ENCODE measurements at places on chromosomes 3 and 15.

- DNase-seq = peak; percentile 2
Observed at GRCh38 chr3:70224337-70224736, 88.1 kb downstream of the MDFIC2 start.

DNA sequence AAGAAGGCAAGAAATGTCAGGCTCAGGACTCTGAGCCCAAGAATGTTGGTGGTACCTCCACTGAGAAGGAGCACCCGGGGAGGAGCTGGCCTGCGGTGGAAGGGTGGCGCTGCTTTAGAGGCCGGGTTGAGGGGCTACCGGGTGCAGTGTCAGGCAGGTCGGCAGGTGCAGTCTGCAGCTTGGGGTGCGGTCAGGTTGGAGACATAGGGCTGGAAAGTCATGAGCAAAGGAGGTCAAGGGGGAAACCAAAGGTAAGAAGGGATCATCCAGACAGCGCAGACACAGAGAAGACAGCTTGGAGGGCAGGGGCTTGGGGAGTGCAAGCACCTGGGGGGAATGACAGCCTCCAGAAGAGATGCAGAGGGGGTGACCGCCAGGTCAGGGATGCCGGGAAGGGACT is 274.4 kb upstream of the LYSMD4 start:
- no peak for DNase-seq

DNA sequence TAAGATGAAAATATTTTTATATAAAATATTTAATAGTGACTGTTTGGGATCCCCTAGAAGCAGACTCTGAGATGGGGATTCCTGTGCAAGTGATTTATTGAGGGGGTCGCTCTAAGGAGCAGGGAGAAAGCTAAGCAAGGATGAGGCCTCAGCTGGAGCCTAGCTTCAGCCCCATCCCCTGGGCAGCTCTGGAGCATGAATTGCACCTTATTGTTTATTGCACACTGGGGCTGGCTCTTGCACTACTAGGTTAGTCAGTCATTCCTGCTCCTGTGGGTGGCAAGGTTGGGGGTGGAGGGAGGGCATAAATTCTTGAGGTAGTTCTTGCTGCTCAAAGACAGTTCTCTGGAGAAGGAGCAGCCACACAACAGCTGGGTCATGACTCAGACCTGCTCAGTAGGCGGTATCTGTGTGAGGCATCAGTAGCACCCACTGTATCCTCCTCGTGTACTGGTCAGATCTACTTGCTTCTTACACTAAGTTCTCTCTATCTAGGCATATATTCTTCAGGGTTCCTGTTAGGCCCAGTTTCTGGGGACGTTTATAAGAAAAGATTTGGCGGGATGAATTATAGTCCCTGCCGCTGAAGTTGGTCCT is 27.2 kb upstream of the TNFSF10 start:
- DNase-seq = no peak

GRCh38 chr15:25858952-25859760 is 4.0 kb downstream of the ATP10A start:
- DNase-seq = no peak

GRCh38 chr3:156497326-156497725 is 57.6 kb downstream of the SSR3 start:
- no peak for DNase-seq

GRCh38 chr15:33616475-33616874 is 305.7 kb downstream of the RYR3 start:
- DNase-seq = no peak

GRCh38 chr3:158912188-158912587 is 110.3 kb downstream of the MFSD1 start:
- DNase-seq = no peak

- no peak for DNase-seq
Observed at GRCh38 chr3:196323691-196324090, 5.7 kb upstream of the DYNLT2B start.

DNA sequence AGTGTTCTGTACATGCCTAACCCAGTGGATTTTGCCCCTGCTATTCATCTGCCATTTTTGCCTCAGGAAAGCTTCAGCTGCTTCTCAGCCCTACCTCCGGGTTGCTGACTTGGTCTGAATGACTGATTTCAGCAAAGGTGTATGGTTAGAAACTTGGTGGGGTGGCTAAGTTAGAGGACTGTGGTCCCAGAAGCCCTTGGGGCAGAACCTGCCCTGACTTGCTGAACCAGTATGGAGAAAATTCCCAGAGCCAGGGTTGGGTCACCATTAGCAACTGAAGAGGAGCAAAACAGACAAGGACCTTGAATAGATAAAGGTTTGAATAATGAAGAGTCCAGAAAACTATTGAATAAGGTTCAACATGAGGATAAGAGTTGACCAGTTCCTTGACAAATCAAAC is 6.1 kb upstream of the WWTR1 start:
- DNase-seq = no peak

DNA sequence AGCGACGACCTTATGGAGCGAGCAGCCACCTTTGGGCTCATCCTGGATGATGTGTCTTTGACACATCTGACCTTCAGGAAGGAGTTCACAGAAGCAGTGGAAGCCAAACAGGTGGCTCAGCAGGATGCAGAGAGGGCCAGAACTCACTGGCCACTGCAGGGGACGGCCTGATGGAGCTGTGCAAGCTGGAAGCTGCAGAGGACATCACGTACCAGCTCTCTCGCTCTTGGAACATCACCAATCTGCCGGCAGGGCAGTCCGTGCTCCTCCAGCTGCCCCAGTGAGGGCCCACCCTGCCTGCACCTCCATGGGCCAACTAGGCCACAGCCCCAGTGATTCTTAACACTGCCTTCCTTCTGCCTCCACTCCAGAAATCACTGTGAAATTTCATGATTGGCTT is 10.4 kb downstream of the NR1I2 start:
- DNase-seq = no peak

- no peak for DNase-seq
Observed at GRCh38 chr3:9280451-9281219, 31.2 kb upstream of the SRGAP3 start.

DNA sequence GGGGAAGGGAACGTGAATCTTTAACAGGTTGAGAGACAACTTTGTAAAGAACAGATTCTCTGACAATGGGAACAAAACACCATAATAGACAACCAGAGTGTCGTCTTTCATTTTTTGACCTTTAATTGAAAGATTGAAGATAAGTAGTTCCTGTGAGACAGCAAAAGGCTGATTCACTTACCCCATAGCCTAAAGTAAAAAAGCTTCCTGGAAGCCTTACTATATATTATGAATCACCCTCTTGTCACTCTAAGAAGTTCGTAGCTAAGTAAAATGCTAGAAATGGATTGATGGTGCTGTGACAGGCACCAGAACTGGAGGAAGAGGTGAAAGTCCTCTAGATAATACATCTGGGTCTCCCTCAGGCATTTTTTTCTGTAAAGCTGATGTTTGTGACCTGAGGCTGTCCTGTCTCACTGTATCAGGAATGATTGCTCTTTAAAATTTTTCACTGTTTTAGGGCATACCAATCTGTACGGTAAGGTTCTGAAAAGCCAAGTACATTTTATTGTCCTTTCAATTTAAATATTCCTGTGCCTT is 824.6 kb upstream of the SEMA6D start:
- no peak for DNase-seq

- DNase-seq = no peak
Observed at GRCh38 chr15:75712668-75713337, at the start of gene CSPG4. CSPG4 (minus strand) TSS chr15:75712848; CDS start chr15:75712755, 93 bp downstream.

DNA sequence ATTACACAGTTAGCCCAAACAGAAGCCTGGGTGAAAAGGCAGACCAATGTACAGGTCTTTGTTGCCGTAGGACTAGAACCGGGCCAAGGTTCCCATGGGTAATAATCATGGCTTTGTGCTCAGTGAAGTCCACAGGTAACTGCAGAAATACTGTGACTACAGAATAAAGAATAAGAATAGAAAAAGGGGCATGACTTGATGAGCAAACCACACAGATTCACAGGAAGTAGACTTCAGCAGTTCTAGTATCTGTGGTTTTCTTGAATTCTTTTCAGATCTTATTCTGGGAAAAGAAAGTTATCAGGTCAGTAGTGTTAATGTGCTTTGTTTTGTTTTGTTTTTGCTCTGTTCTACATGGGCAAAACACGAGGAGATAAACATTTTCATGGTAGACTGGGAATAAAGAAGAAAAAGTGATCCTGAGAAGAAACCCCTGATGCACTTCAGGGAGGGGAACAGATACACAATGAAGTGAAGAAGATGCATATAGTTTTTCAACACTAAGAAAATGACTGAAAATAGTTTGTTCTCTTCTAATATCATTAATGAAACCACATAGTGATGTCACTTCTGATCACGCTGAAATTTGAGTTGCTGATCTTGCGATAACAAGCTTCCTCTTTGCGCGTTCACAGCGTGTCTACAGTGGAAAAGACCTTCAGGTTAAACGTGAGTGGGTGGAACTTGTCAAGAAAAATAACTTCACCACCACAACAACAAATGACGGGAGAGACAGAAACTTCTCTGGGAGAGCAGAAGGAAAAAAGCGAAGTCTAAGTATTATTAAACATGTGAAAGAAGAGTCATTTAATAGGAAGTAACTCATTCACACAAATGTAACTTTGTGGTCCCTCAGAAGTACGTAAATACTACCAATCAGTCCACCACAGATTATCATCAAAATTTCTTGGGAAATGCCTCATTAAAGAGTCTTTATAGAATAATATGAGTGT is 315.8 kb upstream of the SATB1 start:
- no peak for DNase-seq

- no peak for DNase-seq
Observed at GRCh38 chr15:76333720-76334437, 2.7 kb upstream of the ISL2 start.

GRCh38 chr3:43539321-43539720 is 82.5 kb downstream of the ANO10 start:
- no peak for DNase-seq

All from SK-N-MC (cell line).